ENCODE measurements at places on chromosomes 7 and 10.

DNA sequence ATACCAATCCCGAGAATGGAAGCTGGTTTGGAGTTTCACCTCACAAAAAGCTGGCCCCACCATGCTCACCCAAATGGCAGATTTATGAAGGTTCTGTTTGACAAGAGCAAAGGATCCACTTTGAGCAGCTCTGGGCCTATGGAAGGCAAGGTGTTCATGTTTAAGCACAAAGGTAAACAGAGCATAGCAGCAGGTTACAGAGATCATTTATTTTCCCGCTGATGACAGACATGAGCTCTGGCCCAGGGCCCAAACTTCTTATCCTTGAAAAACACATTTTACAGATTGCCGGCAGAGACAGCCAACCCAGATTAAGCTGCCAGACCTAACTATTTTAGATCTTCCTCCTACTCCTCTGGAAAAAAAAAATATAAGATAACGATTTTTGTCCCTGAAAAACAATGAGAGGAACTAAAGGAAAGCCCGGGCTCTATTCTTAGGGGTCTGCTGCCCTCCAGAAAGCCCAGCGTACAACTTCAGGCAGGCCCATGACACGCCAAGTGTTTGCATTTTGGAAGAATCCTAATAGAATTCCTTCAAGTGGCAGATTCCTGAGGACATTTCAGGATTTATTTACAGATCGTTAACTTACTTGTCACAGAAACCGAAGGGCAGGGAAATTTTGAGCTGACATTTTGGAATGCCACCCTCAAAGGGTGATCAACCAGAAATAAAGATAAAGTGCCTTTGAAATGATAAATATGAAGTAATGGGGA lies 40.0 kb downstream of the SYPL1 start:
- no peak for DNase-seq

DNA sequence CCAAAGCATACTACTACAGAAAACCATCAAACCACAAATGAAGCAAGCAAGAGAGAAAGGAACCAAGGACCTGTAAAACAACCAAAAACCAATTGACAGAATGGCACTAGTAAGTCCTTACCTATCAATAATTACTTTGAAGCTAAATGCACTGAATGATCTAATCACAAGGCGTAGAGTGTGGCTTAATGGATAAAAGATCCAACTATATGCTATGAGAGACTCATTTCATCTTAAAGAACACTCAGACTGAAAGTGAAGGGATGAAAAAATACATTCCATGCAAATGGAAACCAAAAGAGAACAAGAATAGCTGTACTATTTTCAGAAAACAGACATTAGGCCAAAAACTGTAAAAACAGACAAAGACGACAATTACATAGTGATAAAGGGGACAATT lies 70.7 kb downstream of the CRPPA start:
- no peak for DNase-seq

GRCh38 chr10:128825626-128826025 lies 641.4 kb upstream of the MGMT start:
- DNase-seq: no peak

DNA sequence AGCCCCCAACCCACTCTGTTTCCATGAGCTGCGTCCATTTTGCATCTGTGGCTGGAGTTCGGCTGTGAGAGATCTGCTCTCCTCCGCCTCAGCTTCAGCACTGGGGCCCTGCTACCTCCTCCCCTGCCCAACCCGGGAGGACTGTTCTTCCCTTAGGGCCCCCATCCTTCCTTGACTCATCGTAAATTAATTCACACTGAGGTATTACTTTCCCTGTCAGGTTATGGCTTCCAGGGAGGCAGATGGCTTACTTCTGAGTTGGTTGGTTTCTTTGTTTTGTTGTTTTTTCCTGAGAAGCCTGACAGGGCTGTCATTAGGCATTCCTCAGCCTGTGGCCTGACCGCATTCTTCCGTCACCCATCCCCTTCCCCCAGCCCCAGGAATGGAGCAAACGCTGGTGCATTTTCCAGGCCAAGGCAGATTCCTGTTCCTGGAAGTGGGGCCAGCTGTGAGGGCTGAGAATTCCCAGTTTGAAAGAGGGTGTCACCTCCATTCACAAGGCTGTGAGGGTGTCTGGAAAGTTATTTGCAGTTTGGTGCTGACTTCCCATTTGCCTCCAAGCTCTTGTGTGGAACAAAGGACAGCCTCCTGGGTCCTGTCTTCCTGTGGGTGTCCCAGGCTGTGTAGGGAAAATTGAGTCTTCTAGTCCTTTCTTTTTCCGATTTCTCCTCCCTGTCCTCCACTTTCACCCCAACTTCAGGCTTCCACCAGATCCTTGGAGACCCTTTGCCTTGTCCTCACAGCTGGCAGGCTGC lies 11.7 kb downstream of the CPA5 start:
- DNase-seq: peak; percentile 97

GRCh38 chr7:27156916-27157701 lies 634 bp upstream of the HOXA7 start:
- DNase-seq: no peak

DNA sequence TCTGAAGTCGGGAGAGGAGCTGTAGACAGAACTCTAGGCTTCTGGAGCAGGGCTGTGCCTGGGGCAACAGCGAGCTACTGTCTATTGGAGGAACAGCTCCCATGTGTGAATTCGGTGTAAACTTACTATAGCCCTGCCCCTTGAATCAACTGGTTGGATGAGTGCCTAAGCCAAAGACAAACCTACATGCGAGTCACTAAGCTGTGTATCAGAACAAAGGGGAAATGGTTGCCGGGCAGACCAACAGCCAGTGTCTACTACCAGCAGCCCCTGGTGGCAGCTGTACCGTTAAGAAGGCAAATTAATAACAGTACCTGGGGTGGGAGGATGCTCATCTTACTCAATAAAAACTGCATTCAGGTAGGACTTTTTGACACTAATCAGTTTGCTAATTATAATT lies 343.6 kb downstream of the ACTR3B start:
- no peak for DNase-seq

DNA sequence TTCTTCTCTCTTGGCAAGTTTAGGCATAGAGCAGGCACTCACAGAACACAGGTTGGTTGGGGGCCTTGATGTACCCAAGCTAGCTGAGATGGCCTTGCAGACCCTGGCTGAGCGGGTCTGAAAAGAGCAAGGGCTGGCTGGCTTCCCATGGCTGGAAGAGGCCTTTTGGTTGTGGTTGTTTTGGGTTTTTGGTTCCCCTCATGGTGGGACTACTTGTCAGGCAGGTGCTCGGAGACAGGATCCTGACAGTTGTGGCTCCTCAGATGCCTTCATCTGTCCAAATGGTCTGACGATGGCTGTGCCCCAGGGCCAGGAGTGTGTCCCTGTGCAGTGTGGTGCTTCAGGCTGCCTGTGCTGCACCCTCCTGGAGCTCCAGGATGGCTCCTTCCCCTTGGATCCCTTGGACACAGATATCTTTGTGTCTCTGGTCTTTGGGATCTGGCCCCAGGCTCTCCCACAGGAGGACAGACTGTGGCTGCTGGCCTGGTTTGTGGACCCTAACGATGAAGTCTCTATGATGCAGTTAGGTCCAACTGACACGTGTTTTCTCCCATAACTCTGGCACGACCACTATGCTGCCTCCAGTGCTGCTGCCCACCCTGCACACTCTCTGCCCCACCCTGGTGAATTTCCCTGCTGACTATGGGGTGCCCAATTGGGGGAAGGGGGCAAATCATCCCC lies 321.5 kb upstream of the ZNF32 start:
- no peak for DNase-seq

GRCh38 chr10:93438613-93439253 lies 43.4 kb downstream of the MYOF start:
- DNase-seq: no peak

- no peak for DNase-seq
Observed at GRCh38 chr7:258476-259190, 31.3 kb upstream of the FOXL3 start.

DNA sequence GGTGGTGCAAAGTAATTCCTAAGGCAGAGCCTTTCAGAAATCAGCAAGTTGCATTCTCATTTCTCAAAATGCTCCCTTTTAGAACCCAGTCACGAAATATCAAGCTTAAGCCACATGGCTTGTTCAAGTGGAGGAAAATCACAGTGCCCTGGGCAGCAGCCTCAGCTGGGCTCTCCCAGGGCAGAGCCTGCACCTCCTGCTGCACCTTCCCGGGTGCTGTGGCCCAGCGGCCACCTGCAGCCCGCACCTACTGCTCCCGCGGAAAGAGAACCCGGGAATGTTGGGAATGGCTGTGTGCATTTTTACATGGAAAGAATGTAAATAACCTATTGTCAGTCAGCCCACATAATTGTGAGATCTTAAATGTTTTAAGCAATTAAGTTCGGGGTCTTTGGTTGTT lies 396.5 kb upstream of the VSTM2A start:
- no peak for DNase-seq

DNA sequence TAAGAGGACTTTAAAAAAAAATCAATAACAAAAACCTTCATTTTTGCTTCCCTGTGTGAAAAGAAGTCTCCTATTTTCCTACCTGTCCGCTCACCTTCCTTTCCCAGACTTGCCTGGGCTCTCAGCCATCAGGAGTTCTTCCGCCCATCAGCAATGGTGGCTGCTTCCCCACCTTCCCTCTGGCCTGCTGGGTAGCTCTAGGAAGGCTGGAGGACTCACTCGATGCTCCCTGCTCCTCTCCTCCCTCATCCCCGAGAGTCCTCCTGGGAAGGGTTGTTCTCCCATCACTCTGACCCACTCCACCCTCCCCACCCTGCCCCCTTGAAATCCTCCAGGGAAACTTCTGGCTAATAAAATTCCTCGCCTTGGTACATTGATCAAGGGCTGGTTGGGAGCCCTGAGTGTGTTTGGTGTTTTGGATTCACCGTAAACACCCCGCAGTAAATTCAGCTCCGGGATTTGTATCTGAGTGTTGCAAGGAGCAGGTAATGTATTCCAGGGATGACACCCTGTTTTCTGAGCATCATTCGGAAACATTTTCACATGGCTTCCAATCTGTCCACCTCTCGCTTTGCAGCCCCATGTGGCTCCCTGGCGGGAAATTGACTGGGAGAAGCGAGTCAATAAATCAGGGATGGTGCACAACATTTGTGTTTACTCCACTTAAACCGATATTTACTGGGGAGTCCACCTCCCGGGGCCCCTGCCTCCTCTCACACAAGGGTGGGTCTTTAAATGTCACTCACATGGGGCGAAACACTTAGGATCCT lies 126.4 kb upstream of the SDK1 start:
- DNase-seq: no peak

GRCh38 chr7:88306590-88307048 lies at the start of gene STEAP4:
Gene STEAP4, minus strand, starts transcription at chr7:88306894. Its CDS starts 22,625 bp downstream, at chr7:88284269.
- DNase-seq: no peak

GRCh38 chr7:100247152-100247757 lies 27.5 kb downstream of the PVRIG start:
- peak; percentile 57 for DNase-seq

DNA sequence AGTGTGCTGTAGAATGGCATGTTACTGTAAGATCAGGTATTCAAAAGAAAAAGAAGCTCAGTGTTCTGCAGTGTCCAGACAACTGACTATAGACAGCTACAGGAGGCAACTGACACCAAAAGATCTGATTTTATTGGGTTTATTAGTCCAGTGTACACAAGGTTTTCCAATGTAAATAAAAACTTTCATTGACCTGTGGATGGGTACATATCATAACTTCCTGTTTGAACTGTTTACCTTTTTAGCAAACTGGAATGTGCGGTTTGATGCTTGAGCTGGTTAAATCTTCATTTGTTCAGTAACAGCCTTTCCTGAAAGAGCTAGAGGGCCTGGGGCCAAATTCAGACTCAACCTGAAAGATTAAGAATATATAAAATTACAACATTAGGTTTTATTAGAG lies 172.6 kb upstream of the SP8 start:
- no peak for DNase-seq

DNA sequence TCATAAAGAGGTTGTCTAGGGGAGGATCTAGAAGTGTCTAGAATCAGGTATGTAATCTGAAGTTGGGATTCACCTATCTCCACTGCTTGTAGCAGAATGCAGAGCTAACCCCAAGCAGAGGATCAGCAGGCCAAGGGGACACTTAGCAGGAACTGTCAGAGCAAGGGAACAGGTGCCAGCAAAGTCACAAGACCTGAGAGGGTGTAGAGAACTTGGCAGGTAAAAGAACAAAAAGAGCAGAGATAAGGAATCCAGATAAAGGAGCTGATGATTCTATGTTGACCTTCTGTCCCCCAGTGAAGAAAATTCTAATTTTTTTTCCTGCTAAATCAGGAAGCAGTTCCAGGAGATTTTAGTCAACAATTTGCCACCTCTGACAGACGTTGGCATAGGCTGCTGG lies 91.4 kb upstream of the CCDC71L start:
- no peak for DNase-seq

GRCh38 chr7:105353752-105354328 lies 34.9 kb downstream of the SRPK2 start:
- DNase-seq: no peak

- DNase-seq: peak; percentile 6
Observed at GRCh38 chr7:90624225-90624911, 28.2 kb downstream of the CDK14 start.

GRCh38 chr7:44063894-44064651 lies 1.3 kb downstream of the PGAM2 start:
- DNase-seq: no peak

DNA sequence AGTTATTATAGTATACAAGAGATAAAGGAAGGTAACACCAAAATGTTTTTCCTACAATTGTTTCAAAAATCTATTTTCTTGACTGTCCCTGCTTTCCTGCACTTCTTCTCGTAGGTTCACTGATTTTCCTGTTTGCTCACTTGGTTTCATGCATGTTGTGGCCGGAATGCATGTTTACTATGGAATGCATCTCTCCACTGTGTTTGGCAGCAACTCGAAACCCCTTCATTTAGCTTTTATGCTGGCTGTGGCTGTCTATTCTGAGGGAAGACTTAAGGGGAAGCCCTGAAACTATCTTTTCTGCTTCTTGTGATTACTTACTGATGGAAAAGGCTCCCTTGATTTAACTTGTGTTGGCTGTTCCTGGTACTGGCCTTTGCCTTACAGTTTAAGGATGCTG lies 120.3 kb downstream of the NRG3 start:
- DNase-seq: no peak

GRCh38 chr10:33703501-33704213 lies 369.2 kb upstream of the NRP1 start:
- peak; percentile 22 for DNase-seq

GRCh38 chr10:24973163-24973562 lies 20.8 kb upstream of the PRTFDC1 start:
- no peak for DNase-seq

DNA sequence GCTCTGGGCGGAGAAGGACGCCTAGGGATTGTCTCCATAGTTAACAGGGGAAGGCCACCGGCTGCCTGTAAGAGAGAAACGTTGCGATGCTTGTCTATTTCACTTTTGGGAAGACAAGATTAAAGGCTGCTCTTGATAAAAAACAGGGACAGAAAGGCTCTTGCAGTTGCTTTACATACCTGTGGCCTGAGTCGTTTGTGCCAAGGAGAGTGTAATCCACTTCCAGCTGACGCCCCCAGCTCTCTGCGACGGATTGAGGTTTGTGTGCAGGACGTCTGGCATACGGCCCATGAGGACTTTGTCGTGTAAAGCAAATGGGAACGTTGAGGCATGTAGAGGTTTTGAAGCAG lies 1.1 kb downstream of the MAP3K8 start:
- peak; percentile 38 for DNase-seq

- no peak for DNase-seq
Observed at GRCh38 chr10:101958691-101959090, 97.3 kb downstream of the ARMH3 start.
